EH (cell line): ENCODE measurements at places on chromosomes 6 and 20.

- DNase-seq: peak; percentile 34
Observed at GRCh38 chr6:38283734-38284362, 355.9 kb downstream of the BTBD9 start.

- DNase-seq: peak; percentile 2
Observed at GRCh38 chr6:170178561-170179477, 112.1 kb downstream of the DLL1 start.

DNA sequence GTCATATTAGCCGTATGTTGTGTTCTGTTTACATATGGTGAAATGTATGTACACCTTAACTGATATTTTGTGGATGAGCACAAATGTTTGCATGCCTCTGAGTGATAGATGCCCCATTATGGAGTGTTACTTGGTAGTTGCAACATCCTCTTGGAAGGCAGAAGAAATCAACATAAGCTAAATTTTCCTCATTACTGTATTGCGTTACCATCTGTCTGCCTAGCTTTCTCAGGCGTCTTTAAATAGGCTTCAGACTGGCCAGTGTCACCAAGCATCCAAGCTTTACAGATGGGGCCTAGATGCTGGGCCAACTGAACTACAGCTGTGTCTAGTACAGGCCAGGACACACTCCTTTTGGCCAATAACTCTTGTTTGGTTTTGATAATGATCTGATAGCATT, 250.6 kb downstream of the SAMD5 start:
- DNase-seq: peak; percentile 60

- peak; percentile 76 for DNase-seq
Observed at GRCh38 chr6:53593001-53593488, 48.1 kb upstream of the GCLC start.

GRCh38 chr20:57433657-57434389, 42.6 kb downstream of the RBM38 start:
- no peak for DNase-seq

DNA sequence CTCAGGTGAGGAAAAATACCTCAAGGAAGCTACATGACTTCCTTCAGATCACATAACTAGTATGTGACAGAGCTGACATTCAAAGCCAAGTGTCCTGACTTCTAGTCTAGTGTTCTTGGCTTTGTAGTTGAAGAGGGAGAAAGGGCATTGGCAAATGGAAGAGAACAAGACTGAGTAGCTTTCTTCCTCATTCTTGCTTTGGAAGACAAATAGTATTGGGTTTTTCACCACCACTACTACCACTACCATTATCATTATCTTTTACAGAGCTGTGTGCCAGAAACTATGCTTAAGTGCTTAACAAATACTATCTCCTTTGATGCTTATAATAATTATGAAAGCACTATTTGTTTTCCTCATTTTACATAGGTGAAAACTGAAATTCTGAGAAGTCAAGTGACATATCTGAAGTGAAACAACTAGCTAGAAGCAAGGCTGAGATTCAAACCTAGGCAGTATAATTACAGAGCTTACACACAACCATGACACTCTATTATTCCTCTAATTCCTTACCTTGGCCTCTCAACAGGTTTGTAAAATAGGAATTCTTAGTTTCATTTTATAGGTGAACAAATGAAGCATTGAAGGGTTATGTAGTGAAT, 6.8 kb downstream of the ACSS2 start:
- no peak for DNase-seq

- DNase-seq: peak; percentile 87
Observed at GRCh38 chr20:2651772-2652723, at the start of gene NOP56. Gene NOP56 (plus strand): TSS chr20:2652632. CDS start chr20:2652661, 29 bp downstream.

DNA sequence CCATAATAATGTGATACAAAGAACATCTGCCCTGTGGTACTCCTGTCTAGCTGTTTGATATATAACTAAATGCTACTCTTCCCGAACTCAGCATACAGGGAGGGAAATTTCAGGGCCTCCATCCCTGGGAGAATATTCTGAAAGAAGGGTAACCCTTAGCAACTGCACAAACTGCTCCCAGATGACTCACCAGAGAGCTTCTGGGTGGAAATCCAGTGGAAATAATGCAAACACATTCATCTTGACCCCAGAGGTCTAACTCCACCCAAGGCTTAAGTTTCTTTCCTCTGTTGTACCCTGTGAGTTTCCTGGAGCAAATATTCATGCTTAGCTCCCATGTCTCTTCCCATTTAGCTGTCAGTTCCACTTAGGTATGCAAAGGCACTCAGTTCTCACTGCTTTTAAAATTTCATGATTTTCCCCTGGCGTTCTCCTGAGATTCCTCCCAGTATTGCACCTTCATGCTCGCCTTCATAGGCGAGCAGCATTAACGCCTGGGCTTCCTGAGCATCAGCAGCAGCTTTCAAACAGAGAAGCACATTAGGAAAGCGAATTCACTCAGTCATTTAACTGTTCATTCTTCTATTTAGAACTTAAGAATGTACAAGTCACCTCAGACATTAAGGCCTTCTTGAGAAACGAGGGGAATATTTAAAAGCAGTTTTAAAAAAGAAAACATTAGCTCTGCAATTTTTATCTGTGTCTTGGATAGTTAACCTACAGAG, 43.8 kb upstream of the LAMA4 start:
- DNase-seq: peak; percentile 93

DNA sequence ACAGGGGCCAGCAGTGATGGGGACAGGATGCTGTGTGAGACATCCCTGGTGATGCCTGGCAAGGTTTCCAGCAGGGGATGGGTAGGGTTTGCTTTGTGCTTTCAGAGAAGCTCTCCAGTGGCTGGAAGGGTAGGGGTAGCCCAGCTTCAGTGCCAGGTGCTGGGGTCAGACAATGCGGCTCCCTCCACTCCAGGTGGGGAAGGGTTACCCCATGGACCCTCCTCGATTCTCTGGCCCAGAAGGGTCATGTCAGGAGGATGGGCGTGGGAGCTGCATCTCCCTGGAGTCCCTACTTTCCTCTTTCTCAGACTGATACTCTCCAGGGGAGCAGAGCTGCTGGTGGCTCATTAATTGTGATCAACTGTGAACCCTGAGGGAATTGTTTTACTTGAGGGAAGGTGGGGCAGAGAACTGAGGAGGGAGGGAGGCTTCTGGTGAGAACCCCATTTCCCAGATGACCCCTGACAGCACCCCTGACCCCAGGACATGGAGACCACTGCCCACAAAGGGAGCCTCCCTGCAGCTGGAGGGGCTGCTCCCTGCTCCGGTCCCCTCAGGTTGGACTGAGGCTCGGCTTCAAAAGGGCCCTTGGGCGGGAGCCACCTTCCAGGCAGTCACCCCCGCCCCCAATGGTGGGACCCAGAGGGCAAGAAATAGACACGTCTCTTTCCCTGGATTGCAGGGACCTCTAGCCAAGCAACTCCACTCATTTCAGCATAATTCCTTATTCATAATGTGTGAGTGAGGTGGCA, 100.9 kb upstream of the BHLHE23 start:
- no peak for DNase-seq
